ENCODE measurements at places on chromosomes 12 and 14.

DNA sequence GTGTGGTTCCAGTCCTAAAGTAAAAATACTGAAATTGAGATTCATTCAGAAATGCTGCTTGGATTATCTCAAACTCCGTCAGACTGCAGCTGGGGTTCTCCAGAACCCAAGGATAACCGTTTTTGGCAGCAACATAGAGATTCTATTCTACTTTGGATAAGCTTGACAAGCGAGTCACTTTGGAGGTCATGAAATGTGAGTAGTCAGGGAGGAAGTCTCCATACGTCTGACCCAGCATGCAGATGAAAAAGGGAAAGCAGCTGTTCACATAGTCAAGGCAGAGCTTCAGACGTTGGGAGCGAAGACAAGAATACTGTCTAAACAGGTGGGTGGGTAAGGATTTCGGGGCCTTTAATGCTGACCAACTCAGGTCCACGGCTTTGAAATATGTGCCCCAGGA lies 14.9 kb upstream of the HSP90B1 start:
- DNase-seq, result no peak

DNA sequence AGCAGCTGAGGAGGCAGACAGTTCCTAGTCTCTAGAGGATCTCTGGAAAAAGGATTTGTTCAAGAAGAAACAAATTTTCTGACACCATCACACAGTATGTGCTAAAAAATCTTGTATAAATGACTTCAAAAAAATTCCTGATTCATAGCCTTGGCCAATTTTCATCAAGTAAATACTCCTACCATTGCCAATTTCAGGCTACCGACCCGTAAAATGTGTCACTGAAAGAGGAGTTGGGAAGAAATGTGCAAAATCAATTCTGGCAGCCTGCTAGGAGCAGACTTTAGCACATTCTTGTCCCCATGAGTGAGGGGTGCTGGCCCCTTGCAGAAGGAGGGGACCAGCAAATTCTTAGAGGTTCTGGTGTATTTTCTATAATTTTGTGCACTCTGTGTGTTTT lies 109.4 kb downstream of the TMEM30B start:
- no peak for DNase-seq

GRCh38 chr14:49769171-49769570 lies 1.2 kb downstream of the KLHDC2 start:
- DNase-seq, result no peak

DNA sequence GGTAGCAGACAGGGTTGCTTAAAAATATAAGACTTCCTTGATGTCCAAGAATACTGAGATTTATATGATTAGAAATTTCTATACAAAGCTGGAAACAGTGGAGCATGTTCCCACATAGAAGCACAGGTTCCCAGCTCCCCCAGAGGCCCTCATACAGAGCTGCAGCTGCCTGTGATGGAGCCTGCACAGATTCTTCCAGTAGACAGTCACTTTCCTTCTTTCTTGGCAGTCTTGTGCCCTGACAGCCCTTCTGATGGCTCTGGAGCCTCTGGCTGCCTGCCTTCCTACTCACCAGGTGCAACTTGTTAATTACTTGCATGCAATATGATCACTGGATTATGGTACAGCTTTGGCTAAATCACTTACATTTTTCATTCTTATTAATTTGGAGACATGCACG lies 44.4 kb downstream of the BICD1 start:
- DNase-seq, result no peak

DNA sequence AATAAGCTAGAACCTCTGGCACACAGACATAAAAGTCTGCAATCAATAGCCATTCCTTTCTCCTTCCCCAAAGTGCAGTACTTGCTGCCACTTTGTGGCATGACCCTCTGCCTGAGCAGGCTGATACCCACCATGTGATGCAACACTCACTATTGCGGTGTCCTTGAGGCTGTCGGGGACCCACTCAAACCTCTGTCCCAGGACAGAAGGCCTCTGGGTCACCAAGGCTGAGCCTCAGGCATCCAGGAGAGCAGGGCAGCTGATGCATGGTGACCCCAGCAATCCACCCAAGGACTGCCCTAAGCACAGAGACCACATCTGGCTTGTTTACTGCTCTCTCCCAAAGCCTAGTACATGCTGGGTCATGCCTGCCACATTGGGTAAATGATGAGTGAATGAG lies 114.2 kb downstream of the DPF3 start:
- no peak for DNase-seq

- no peak for DNase-seq
These were observed 124.5 kb downstream of the ANO4 start for GRCh38 chr12:100919116-100919515.

DNA sequence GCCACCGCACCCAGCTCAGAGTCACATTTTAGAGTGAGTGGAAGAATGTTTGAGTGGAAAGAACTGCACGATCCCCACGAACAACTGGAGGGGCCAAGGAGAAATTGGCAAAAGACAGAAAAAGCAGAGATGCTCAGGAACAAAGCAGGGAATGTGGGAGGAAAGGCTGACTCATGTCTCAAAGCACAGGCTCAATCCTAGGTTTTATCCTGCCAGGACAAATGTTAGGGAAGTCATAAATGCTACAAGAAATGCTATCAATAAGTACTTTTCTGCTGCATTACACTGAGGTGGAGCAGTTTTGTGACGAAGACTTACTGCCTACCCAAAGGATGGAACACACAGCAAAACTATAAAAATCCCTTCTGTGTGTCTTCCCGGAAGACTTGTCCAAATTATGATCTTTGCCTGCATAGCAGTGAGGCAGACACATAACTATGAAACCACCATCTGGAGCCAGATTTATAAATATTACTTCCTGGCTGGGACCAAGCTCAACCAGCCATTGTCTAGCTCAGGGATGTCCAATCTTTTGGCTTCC lies 26.7 kb downstream of the NIN start:
- no peak for DNase-seq

GRCh38 chr14:102848830-102849525 lies 71.7 kb downstream of the TRAF3 start:
- DNase-seq, result no peak

DNA sequence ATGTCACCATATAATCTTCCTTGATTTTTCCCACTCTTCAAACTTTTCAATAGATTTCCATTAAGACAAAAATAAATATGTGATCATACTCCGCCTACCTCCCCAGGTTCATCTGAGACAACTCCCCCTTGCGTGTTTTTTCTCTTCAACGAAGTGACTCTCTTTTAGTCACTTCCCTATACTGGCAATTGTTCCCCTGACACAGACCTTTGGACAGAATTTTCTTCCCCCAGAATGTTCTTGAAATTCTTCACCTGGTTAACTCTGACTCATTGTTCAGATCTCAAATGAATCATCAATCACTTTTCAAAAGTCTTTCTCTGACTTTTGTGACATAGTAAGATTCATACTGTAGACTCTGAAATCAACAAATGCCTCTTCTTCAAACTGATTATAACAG lies 727.3 kb upstream of the LMO3 start:
- no peak for DNase-seq

GRCh38 chr12:77553976-77554619 lies 276.6 kb upstream of the NAV3 start:
- no peak for DNase-seq

- no peak for DNase-seq
These were observed 50.5 kb downstream of the KITLG start for GRCh38 chr12:88529531-88530488.

GRCh38 chr14:76948976-76949375 lies 79.5 kb downstream of the IRF2BPL start:
- no peak for DNase-seq

DNA sequence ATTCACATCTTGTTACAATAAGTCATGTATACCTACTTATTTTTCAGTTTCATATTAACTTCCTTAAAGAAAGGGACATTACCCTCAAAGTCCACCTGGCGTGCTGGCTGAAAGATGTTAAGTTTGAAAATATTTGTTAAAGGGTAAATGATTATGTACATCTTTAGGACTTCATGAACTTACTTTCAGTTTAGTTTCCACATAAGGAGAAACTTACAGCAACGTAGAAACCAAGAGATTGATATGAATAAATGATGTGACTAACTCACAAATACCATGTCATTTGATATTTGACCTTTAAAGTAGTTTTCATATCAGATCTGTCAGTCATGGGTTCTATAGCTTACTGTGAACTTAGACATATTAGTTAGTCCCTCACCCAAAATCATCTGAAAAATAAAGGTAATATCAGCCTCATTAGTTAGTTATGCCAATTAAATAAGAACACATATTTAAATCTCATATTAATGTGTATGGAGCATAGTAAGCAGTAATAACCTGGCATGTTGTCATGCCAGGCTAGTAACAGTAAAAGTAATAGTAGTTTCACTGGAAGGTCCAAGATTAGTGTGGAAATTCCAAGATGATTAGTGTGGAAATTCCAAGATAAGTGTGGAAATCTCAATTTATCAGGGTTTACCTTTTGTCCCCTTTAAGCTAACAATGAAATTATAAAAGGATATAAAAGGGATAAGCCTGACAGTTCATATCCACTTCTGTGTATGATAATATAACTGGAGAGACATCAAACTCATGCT lies 1.9 kb upstream of the CLEC2D start:
- DNase-seq, result no peak

- DNase-seq, result no peak
These were observed 25.9 kb downstream of the PPP4R3A start for GRCh38 chr14:91484186-91484585.

- no peak for DNase-seq
These were observed 117.2 kb downstream of the NUAK1 start for GRCh38 chr12:106021516-106021915.

- DNase-seq, result no peak
These were observed 375 bp downstream of the AJUBA start for GRCh38 chr14:22981876-22982476.

DNA sequence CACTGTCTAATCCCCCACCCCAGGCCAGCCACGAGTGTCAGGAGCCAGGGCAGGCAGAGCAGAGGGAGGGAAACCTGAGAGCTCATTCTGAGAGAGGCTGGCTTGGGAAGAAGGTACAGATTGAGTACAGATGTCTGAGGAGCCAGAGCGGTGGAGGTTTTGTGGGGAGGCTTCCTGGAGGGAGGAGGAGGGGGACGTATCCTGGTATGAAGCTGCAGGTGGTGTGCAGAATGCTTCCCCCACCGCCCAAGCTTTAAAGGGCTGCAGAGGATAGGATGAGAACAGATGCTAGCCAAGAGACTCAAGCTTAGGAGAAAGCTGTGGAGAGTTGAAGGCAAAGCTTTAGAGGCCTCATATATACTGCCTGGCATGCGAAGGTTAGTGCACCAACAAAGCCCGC lies 3.2 kb upstream of the TAMALIN start:
- no peak for DNase-seq

- no peak for DNase-seq
These were observed 300.9 kb downstream of the ACSS3 start for GRCh38 chr12:81378601-81379285.

DNA sequence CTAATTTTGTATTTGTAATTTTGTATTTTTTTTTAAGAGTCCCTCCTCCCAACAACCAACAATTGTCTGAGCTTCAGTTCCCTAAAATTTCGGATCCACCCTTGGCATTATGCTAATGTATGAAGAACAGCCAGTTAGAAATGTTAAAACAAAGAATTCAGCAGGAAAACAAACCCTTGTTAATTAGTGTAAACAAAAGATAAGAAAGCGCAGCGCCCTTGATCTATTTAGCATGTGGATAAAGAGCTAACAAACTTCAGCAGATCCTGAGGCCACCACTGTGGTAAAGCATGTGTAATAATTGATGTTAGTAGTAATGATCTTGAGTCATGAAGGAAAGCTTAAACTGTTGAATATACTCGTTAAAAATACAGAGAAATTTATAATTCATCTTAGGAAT lies 199.8 kb downstream of the TMX1 start:
- no peak for DNase-seq

DNA sequence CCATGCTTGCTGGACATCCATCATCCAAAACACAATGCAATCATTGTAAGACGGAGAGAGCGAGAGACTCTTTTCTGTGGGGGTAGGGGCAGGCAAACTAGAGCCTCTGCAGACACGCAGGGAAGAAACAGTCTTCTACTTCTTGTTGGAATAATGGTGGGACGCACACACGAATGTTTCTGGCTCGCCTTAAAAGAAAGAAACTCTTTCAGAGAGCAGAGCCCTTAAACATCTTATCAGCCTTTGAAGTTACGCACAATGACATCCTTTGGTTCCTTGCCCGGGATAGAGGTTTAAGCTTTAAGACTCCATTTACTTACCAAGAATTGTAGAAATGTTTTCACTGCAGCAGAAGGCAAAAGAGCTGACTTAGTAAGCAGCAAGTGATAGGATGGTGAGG lies 133.8 kb upstream of the FOXN3 start:
- no peak for DNase-seq

GRCh38 chr12:132171293-132171967 lies 27.2 kb downstream of the NOC4L start:
- DNase-seq, result no peak

DNA sequence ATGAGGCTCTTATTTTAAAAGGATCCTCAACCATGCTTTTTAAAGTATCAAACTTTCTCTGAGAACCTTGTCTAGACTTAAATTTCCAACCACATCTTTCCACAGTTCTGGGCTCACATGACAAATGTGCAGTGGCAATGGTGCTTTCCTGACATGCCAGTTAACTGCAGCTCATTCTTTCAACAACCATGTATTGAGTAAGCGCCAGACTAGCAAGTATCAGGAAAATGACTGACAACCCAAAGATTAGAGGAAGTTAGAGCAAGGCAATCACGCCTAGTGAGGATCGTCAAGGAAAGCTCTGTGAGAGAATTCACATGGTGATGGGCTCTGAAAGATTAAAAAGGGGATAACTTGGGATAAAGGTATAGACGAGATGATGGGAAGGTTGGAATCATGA lies 35.8 kb downstream of the FLVCR2 start:
- DNase-seq, result no peak

DNA sequence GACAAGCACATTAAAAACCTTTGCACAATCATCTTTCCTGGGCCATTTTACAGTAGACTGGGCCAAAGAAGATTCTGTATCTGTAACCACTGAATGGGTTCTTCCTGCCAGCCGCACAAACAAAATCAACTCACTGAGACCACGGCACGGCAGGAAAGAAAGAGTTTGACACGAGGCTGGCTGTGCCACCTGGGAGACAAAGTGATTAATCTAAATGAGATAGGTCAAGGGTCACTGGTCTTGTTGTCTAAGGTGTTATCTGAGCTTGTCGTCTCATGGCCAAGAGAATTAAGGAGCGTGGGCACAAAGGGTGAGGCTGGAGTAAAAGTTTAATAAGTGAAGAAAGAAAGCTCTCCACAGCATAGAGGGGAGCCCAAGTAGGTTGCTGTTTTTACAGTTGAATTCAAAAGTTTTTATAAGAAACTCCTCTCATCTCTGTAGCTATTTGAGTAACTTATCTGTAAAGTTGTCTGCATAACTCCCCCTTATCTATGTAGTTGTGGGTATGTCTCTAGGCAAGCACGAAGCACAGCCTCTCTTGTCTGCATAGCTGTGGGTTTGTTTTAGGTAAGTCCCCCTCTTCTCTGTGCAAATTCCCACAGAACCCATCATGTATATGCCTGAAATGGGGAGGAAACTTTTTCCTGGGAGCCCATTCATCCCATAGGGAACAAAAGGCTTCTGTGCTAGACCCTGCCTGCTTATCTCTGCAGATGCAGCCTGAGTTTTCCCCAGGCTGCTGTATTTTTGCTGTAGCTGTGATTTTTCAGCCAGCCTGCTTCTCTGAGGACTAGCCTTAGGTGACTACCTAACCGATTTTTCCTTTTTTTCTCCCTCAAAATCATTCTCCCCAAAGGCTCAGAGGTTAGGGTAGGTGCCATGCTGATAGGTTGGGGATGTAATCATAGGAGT lies 1314.6 kb upstream of the TMEM132C start:
- DNase-seq, result no peak

- no peak for DNase-seq
These were observed 5.8 kb upstream of the CCDC63 start for GRCh38 chr12:110841007-110841406.

GRCh38 chr14:98408024-98408555 lies 863.9 kb downstream of the BCL11B start:
- DNase-seq, result no peak

GRCh38 chr12:130966443-130967030 lies 12.8 kb downstream of the ADGRD1 start:
- no peak for DNase-seq
